Stimulated activated CD8-positive, alpha-beta memory T cell treated with anti-CD3 and anti-CD28 coated beads, Interleukin-4, amount 100 ng/mL, for 4 hours (primary cell): ENCODE measurements at places on chromosomes 16 and 17.
A peak's percentile ranks its signal among the peaks of the same experiment; 100 is the strongest.

DNA sequence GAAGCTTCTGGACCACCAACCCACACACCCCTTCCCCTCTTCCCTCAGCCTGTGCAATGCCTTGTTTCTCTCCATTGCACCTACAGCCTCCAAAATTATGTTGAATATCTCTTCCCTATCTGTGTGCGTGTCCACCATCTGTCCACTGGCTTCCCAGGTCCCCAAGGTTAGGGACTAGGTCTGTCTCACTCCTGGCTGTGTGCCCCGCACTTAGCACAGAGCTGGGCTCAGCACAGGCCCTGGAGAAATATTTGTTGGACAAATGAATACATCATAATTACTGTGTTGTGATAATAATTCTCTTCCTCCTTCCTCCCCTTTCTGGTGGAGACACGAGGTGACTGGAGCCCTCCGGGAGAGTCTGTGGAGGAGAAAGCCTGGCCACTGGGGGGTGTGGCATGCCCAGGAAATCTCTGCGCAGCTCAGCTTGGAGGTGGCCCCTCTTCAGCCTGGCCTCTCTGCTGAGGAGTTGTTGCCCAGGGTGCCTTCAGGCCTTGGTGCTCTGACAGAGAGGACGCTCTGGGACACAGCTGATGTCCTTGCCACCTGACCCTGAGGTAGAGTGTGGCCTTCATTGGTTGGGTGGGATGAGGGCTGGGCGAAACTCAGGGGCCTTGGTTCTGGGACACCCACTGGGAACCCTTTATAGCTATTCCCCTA lies 3.3 kb upstream of the BRD7 start:
- no peak for DNase-seq

DNA sequence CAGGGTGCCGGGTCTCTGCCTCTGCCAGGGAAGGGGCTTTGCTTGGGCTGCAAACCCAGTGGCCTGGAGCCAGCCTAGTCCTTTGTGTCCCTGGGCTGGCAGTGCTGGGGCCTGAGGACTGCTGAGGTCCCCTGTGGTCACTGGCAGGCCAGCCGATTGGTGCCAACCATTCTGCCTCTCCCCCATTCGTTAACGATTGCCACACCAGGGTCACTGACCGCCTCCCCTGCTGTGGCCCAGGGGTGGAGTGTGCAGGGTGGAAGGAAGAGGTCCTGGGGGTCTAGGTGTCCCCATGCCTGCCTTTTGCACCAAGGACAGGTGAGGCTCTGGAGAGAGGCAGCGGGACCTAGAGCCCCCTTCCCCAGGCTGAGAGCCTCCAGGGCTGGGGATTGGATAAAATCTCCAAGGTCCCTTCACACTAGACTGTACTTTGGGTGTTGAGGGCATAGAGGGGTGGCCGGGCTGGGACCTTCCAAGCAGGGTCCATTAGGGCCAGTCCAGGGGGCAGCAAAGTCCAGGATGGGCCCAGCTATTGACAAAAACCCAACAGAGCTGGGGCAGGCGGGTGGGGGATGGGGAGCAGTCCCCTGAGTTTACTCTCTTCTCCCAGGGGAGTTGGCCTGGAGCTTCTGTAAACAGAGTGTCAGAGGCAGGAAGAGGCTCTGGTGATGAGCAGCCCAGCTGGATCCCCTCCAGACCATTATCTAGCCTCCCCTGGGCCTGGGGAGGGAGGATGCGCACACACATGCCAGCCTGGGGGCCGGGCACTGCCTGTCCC lies 1.1 kb downstream of the VASN start:
- DNase-seq: no peak

DNA sequence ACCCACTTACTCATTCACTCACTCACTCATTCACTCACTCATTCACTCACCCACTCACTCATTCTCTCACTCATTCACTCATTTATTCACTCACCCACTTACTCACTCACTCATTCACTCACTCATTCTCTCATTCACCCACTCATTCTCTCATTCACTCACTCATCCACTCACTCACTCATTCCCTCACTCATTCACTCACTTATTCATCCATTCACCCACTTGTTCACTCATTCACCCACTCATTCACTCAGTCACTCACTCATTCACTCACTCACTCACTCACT lies 7.6 kb upstream of the CPSF4L start:
- DNase-seq: no peak

DNA sequence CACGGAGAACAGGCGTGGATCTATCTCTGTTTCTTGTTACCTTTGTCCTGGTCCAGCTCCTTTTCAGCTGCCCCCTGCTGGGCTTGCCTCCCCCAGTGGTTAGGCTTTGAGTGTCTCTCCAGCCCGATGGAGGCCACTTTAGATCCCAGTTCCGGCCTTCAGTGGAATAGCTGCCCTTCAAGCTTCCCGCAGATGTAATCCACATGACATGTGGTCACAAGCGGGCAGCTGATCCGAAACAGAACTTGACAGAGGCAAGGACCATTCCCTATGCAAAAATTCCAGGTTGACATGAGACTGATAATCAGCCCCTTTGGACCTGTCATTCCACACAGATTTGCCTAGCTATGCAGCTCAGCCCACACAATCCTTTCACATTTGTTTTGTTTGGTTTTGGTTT lies 40.6 kb upstream of the AQP8 start:
- DNase-seq: no peak

GRCh38 chr16:2795395-2796143 lies 2.7 kb upstream of the PRSS41 start:
- no peak for DNase-seq

DNA sequence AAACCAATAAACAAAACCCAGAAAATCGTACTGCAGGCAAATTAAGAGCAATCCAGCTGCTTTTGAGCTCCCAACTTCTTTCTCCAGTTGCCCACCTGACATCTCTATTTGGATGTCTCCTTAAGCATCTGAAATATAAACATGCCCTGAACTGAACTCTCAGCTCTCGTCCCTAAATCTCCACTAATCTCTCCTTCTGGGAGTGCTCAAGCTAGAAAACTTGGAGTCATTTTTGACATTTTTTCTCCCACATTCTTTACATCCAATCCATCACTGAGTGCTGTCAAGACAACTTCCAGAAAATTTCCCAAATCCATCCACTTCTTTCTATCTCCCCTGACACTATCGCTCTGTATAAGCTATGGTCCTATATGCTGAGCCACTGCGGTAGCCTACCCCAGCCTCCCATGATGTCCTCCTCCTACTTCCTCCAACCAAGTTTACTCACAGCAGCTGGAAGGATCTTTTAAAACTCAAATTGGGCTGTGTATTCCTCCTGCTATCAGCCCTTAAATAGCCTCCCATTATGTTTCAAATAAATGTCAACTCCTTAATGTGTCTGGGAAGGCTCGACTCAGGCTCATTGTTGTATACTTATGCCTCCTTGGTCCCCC lies 53.1 kb downstream of the HS3ST3B1 start:
- no peak for DNase-seq

DNA sequence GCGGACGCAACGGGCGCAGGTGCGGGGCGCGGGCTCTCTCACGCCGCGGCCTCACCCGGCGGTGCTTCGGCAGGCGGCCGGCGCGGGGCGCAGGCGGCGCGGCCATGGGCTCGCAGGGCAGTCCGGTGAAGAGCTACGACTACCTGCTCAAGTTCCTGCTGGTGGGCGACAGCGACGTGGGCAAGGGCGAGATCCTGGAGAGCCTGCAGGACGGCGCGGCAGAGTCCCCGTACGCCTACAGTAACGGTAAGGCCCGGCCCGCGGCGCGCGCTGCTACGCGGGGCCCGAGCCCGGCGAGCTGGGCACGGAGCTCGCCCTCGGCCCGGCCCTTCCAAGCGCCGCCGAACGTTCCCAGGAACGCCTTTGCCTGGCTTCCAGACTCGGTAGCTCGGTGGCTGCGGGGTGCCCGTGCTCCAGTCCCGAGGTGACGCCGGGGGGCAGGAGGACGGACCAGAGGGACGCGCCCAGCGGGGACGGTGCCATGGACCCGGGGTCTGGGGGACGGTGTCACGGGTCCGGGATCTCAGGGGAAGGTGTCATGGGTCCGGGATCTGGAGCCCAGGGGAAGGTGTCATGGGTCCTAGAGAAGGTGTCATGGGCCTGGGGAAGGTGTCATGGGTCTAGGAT lies 435 bp downstream of the RAB40C start:
- no peak for DNase-seq

DNA sequence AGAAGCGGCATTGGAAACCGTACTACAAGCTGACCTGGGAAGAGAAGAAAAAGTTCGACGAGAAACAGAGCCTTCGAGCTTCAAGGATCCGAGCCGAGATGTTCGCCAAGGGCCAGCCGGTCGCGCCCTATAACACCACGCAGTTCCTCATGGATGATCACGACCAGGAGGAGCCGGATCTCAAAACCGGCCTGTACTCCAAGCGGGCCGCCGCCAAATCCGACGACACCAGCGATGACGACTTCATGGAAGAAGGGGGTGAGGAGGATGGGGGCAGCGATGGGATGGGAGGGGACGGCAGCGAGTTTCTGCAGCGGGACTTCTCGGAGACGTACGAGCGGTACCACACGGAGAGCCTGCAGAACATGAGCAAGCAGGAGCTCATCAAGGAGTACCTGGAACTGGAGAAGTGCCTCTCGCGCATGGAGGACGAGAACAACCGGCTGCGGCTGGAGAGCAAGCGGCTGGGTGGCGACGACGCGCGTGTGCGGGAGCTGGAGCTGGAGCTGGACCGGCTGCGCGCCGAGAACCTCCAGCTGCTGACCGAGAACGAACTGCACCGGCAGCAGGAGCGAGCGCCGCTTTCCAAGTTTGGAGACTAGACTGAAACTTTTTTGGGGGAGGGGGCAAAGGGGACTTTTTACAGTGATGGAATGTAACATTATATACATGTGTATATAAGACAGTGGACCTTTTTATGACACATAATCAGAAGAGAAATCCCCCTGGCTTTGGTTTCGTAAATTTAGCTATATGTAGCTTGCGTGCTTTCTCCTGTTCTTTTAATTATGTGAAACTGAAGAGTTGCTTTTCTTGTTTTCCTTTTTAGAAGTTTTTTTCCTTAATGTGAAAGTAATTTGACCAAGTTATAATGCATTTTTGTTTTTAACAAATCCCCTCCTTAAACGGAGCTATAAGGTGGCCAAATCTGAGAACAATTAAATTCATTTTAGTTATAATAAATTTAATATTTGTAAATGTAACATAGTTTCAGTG lies 1.7 kb downstream of the HEXIM1 start:
- no peak for DNase-seq

DNA sequence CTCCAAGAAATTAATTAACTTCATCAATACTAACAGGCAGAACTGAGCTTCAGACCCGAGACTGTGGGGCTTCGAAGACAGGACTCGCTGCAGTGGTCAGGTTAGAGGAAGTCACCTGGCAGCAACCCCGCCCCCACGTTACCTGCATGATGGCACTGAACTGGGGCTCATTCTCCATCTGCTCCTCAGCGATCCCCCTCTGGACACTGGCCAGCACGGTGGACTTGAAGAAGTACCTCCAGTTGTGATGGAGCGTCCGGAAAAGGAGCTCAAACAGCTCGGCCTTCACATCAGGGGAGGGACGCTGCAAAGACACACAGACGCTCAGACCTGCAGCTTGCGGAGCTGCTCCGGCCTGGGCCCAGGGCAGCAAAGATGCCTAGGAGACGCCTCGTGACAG lies 40.9 kb upstream of the GSG1L start:
- DNase-seq: no peak

DNA sequence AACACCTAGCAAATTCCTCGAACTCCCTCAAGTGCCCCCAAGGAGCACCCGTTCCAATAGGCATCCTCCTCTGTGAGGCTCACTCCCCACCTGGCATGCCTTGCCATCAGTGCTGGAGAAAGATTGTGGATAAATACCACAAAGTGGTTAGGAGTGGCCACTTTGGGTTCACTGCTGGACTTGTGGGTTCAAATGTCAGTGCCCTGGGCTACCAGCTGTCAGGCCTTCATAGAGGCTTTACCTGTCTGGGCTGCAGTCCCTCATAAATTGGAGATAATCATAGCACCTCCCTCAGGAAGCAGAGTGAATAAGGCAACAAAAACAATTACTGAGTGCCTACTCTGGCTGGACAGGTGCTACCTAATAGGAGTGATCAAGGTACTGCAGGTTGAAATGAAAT lies 1.5 kb upstream of the SYT17 start:
- no peak for DNase-seq

DNA sequence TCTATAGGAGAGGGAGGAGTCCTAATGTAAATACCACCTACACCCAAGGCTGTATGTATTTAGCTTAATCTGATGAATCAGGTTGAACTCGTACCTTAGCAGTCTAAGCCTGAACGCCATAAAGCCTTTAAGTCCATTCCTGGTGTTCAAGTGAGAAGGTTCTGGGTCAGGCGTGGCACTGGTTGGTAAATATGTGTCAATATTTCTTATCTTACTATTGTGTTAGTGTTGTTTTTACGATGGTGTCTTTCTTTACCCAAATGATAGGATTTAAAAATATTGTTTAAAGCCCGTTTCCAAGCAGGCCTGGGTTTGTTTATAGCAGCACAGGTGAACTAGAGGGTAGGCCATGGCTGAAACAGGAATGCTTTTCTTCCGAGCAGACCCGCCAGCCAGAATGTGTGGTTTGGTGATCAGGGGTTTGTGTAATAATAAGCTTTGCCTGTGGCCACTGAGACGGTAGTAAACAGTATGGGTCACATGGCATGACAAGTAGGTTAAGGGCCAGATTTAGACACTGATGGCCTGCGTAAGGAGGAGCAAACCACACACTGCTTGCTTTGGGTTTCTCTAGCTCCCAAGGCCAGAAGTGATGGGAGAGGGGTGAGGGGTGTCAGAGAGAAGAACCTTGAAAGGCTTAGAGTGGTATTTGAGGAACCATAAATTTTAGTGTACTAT lies 3.3 kb downstream of the TMEM94 start:
- DNase-seq: no peak

DNA sequence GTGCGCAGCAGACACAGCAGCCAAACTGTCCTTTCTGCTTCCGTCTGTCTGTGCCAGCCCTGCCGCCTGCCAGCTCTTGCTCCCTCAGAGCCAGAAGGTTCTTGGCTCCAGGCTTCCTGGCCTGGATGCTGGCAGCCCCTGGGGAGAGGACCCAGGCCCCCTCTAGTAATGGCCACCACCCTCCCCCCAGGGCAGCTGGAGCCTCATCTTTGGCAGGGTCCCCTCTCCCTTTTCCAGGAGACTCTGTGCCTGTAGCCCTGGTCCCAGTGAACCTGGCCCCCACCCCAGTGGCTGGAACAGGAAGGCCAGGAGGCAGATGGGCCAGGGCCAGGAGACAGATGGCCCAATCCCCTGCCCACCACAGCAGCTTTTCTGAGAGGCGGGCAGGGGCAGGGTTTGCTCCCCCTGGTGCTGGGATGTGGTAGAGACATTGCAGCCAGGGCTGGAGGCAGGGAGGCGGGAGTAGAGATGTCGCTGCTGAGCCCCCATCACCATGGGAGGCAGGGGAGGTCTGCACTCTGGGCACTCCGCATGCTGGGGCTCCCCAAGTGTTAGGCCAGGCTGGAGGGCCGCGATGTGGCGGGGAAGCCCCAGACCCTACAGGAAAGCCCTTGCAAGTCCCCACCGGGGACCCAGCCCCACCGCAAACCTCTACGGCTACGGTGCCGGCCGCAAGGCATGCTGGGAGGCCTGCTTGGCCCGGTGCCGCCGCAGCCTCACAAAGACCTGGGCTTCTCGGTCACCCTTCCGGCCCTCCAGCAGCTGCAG lies 16.7 kb downstream of the UNC13D start:
- peak; percentile 50 for DNase-seq
